ENCODE measurements at places on chromosomes 1 and 21.
A peak's percentile ranks its signal among the peaks of the same experiment; 100 is the strongest.

DNA sequence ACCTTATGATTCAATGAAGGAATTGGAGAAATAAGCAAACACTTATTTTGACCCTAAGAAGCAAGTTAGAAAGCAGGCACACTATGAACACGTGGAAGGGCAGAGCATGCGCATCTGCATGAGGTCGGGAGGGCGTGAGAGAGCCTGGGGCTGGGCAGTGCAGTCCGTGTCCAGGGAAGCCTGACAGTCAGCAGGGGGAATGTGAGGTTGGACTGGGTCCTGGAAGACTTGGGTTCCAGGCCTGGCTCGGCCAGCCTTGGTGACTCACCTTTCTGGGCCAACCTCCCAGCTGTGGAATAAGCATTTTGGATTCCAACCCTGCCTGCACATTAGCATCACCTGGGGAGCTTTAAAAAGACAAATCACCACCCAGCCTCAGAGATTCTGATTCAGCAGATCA is 26.6 kb upstream of the LMX1A start:
- DNase-seq, result no peak

DNA sequence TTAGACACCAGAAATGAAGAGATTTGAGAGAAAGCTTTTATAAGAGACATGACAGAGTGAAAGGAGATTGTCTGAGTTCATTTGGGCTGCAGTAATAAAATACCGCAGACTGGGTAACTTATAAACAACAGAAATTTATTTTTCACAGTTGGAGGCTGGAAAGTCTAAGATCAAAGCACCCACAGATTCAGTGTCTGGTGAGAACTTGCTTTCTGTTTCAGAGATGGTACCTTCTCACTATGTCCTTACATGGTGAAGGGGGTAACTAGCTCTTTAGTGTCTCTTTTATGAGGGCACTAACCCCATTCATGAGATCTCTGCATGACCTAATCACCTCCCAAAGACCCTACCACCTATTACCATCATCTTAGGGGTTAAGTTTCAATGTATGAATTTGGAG is 30.9 kb upstream of the FCRL4 start:
- no peak for DNase-seq

- DNase-seq, result no peak
Measured at GRCh38 chr1:172003766-172004530, 162.7 kb downstream of the DNM3 start.

GRCh38 chr1:38746941-38747600 is 112.5 kb downstream of the RRAGC start:
- DNase-seq, result no peak

DNA sequence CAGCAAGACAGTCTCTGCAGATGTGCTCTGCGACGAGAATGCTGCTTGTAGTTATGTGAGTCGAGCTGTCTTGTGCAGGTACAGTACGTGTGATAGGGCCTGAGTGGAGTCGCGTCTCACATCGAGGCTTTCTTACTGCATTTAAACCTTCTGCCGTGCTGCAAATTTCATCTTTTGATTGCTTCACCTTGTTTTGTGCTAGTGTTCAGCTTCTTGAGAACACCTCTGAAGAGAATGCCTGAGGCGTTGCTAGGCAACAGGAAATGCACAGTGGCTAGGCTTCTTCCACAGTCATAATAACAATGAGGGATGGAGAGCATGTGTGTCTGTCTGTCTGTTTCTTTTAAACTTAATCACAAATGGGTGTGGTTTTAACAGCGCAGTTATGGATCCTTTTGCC is 52.9 kb downstream of the MRPS6 start:
- DNase-seq, result no peak

DNA sequence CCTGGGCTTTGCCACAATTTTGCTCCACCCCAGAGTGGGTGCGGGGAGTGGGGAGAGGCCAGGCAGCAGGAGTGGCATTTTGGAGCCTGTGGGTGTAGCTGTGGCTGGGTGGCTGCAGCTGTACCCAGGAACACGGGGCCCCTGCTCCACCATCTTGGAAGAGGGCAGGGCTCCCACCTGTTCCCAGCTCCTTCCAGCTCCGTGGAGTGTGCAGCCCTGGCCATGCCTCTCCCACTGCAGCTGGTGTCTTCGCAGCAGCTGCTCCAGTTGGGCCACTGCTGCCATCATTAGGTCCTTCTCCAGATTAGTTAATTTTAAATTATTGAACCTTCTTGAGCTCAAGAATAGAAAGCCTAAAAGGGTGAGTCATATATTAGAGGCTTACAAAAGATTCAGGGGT is 17.6 kb downstream of the FAM20B start:
- DNase-seq, result no peak

DNA sequence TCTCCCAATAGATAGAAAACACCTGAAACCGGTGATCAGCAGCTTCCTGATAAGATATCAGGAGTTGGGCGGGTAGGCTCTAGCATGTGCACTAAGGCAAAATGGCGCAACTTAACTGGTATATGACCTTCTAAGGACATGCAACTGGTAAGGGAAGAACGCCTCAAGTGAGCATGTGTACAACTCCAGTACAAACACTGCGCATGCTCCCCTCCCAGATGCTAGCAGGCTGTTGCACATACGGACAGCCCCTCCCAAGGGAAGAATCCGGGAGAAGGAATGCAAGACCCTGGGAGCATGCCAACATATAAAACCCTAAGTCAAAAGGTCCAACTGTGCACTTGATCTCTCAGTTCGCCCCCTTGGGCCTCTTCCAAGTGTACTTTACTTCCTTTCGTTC is 110.8 kb downstream of the TSEN15 start:
- DNase-seq, result no peak

DNA sequence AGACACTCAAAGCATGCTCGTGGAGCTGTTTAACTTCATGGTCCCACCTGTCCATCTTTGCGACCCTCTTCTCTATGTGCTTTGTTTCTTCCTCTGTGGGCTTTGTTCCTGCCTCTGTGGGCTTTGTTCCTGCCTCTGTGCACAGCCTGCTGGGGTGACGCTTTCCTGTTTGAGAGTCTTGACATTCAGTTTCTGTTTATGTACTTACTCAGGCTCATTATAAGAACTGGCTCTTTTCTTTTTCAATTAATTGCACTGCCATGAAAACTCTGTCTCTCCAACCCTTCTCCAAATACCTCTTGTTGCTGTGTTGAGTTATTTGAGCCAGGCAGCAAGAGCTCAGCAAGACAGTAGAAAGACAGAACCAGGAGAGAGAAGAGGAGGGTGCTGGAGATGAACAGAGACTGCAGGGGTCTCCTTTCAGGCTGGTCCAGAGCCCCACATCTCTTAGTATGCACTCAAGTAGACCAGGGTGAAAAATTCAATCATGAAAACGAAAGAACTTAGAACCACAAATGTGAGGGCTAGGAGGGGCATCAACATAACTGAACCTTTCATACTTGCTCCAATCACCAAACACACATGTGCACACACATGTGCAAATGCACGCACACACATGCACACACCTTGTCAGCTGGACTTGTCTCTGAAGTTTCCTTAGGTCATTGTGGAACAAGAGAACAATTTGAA is 88.3 kb upstream of the SGIP1 start:
- no peak for DNase-seq

GRCh38 chr1:51686450-51686849 is 69.6 kb downstream of the OSBPL9 start:
- DNase-seq, result peak; percentile 2

GRCh38 chr1:118204105-118204504 is 19.1 kb upstream of the SPAG17 start:
- DNase-seq, result no peak

- DNase-seq, result no peak
Measured at GRCh38 chr21:30996728-30997127, 41.5 kb downstream of the KRTAP19-8 start.

- DNase-seq, result no peak
Measured at GRCh38 chr1:54904476-54905048, 17.6 kb upstream of the DHCR24 start.

- no peak for DNase-seq
Measured at GRCh38 chr1:31523769-31524168, 52.5 kb upstream of the TINAGL1 start.

DNA sequence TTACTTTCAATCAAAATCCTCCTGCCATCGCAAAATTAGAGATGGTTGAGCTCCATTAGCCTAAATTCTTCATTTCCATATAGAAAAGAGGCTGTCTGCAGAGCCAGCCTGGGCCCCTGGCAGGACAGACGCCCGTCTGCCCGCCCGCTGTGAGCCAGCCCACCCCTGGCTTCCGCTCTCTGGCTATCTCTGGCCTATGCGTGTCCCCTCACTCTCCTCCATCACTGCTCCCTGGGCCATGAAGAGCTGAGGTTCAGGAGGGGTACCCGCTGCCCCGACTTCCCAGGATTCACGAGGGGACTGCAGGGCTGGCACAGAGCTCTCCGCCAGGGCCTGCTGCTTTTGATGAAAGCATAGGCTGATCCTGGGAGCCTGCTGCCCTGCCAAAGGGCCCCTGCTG is 117.6 kb downstream of the CASZ1 start:
- no peak for DNase-seq

- DNase-seq, result no peak
Measured at GRCh38 chr1:207883104-207883651, 27.7 kb downstream of the CD34 start.

- no peak for DNase-seq
Measured at GRCh38 chr1:23132033-23132432, 36.6 kb downstream of the LUZP1 start.

DNA sequence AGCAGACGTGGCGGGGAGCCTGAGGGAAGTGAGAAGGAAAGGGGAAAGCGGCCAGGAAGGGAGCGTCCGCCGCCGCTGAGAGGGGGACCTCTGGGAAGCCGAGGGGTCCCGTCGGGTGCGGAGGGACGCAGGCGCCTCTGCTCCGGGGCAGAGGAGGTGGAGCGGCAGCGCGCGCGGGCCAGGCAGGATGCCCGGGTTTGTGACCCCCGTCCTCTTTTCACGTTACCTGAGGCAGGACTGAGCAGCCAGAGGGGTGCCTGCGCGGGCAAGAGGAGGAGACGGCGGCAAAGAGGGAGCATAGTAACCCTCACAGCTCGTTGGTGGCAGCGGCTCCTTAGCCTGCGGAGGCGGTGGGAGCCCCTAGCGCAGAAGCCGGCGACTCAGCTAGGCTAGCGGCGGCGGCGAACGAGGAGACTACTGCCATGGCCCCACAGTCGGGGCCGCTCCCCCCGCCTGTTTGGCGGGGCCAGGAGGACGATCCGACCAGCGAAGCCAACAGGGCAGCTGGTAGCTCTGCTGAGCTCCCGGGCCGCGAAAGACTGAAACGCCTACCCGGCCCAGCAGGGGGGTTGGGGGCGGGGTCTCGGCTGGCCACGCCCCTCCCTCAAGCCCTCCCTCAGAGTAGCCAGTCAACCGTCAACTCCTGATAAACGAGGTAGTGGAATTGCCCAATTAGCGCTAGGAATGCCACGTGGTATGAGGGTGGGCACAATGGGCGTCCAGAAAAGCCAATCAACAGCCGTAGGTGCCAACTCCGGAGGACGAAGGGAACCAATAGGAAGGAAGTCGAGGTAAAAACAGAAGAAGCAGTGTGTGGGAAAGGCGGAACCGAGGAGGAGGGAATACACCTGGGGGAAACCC is at the start of gene TESK2:
TSS of gene TESK2 (minus strand) at position 538 of the 861 bp plus-strand sequence. CDS start 33,378 bp downstream, outside the sequence.
- peak; percentile 96 for DNase-seq

DNA sequence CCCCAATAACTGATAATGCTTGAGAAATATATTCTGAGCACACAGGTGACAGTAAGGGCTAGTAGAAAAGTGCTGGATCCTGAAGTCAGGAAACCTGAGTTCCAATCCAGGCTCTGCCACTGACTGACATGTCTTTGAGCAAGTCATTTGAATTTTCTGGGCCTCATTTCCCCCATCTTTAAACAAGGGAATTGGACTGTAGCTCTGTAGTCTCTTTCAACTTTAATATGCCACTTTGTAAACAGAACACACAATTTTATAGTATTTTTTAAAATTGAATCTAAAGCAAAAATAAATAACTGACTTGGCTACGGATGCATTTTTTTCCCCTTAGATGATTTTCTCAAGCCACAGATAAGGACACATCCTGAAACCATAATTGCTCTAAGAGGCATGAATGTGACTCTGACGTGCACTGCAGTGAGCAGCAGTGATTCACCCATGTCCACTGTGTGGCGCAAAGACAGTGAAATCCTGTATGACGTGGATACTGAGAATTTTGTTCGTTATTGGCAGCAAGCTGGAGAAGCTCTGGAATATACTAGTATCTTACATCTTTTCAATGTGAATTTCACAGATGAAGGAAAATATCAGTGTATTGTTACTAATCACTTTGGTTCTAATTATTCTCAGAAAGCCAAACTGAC is 37.0 kb downstream of the LRIG2 start:
- DNase-seq, result no peak

DNA sequence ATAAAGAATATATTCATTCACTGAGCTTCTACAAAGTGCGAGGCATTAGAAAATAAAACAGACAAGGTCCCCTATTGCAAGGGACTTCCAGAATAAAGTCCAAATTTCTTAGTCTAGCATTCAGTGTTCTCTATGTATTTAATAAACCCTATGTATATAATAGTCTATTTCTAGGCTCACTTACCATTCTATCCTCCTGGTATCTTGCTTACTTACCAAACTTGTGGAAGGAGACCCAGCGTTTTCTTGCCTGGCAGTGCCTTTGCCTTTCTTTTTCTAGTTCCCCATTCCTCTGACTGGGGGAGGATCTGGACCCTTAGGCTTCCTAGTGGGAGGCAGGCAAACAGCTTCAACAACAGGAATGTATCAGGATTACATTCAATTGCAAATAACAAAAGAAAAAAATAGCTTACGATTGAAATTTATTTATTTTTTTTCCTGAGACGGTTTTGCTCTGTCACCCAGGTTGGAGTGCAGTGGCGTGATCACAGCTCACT is 690 bp upstream of the RNF19B start:
- DNase-seq, result no peak

DNA sequence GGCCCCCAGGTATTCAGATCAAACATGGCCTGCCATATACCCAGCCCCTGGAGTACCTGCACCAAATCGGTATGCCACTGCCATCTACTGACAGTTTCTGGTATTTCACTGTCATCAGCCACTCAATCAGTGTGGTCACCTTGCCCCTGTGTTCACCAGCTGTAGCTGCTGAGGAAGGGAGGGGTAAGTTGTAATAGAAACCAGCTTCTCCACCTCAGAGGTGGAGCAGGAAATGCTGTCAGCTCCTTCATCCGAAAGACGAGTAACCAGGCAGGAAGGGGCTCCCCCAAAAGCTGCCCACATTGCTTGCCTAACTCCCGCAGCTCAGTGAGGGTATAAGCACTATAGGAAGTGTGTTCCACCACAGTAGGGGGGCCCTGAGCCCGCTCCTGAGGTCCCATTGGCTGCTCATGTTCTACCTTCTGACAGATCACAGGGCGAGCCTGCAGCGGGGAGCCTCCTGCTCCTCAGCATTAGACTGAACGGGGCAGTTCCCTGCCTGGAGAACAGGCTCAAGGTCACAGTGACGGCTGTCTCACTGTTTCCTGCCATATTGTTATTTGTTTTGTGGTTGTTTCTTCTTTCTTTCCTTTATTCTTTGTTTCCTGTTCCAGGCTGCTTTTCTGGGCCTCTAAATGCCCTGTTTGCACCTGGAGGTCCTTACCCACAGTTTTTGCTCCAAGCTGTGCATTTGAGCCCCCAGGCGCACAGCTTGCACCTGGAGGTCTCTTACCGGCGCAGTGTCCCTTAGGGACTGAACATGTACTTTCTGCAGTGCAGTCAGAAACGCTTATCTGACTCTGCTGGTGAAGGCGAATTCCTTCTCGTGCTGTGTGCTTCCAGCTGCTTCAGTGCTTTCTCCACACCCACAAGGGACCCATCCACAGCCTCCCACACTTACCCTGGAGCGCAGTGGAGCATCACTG is 1638.3 kb downstream of the MRPL39 start:
- DNase-seq, result peak; percentile 50

All from stimulated activated CD4-positive, alpha-beta T cell treated with anti-CD3 and anti-CD28 coated beads, Interleukin-12 subunit alpha, Interleukin-12 subunit beta, amount 100 ng/mL, for 48 hours (primary cell).